ENCODE measurements at places on chromosomes 2 and 18. TPM values are rescaled to one million over a fixed set of nuclear protein-coding genes. Genes with fewer than 3 reads are reported as not detected.
A peak's percentile ranks its signal among the peaks of the same experiment; 100 is the strongest.

IL1F10 gene
- not detected for total RNA-seq

- no peak for DNase-seq
These were observed 1.3 kb downstream of the NETO1 start for GRCh38 chr18:72866442-72866900.

C2orf72 gene
- total RNA-seq = not detected

WDR12 gene
- 49.3 TPM for total RNA-seq

BMP10 gene
- total RNA-seq = not detected

DNA sequence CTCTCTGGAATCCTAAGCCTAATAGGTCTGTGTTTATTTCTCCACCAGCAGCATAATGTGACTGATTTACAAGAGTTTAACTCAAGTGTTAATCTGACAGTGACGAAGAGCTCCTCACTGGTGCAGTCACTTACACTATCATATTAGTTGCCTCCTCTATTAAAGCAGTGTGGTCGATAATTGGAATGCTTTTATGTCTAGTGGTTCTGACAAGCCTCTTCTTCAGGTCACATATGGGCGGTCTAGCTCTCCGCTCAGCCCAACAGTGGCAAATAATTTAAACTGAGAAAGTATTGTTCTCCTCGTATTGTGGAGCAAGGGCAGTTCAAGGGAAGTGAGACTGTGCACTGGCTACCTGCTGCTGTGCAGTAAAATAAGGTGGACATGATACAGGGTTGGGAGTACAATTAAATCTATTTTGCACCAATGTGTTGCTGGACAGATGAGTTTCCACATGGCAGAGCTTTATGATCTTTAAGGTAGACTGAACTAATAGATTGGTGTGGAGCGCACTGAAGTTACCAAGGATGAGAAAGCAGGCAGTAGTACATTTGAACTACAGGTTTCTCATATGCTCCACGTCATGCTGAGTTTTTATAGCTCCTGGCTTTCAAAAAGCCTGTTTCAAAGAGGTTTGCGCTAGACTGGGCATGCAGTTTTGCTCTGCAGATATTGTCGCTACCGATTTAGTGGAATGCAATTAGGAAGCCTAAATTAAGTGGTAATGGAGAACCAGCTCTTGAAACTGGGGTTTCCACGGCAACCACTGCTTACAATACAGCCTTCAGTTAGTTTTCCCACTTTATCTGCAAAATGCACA is 151.7 kb upstream of the POU3F3 start:
- DNase-seq = no peak

SULT1C4 gene
- 7.0 TPM for total RNA-seq

CYB5A gene
- total RNA-seq = 71.8 TPM

GRCh38 chr18:64803471-64803870 is 654.6 kb upstream of the LINC00305 start:
- DNase-seq = no peak

- DNase-seq = no peak
These were observed 76.2 kb downstream of the NPAS2 start for GRCh38 chr2:100895934-100896685.

CYS1 gene
- 0.04 TPM for total RNA-seq

TUBB8B gene
- total RNA-seq = not detected

- no peak for DNase-seq
These were observed 8.2 kb downstream of the WDFY1 start for GRCh38 chr2:223936862-223937326.

C2orf15 gene
- total RNA-seq = 0.28 TPM

- DNase-seq = no peak
These were observed 79.3 kb downstream of the BIRC6 start for GRCh38 chr2:32436150-32436549.

DNA sequence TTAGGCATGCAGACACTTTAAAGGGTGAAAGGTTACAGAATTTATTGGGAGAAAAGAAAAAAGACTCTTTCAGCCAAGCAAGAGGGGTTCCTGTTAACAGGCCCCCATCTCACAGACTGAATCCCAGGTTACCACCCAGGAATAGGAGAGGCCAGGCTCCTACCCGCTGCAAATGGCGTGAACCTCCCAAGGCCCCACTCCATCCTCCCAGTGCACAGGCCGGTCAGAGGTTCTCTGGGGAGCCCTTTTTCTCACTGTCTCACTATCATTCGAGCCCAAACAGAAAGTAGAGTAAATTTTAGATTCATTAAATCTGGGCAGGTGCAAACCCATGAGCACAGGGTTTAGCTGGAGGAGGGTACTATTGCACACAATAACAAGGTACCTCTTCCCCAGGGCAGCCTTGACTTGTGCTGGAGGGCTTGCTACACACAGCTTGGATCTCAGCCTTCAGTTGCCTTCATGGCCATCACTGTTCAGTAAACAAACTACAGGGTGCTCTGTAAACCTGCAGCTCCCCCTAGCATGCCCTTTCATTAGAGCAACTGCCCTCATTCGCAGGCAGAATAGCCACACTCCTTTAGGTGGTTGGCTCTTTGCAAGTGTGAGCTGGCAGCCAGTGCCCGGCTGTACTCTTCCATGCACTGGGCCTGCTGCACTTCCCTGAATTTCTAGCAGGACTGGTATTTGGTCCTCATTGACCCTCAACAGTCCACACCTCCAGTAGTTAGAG is 7.3 kb upstream of the PLEK start:
- peak; percentile 11 for DNase-seq
